Activated T-cell treated with anti-CD3 and anti-CD28 coated beads, Interleukin-2, amount 50 U/mL, for 24 hours (primary cell): ENCODE measurements at places on chromosomes 7 and 10.

DNA sequence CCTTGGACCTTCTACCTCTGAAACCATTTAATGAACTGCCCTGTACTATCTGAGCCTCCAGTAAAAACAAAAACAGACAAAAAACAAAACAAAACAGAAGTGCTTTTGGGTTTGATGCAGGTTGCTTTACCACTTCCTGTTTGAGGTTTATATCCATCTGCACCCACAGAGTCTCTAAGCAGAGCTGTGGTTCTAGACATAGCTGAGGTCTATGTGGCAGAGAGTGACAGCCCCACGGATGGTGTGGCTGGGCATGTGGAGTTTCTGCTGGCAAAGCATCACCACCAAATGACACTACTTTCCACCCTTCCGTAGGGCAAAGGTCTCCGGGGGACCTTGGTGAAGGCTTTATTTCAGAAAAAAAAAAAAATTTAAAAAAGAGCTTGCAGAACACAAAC, 754.2 kb downstream of the GRID1 start:
- DNase-seq: no peak
- peaks cover 56% of the 10 kb centered on the region for H3K4me1 ChIP-seq
- no peak overlapping the region for H3K4me3 ChIP-seq
- peak overlapping the region; percentile 16 for H3K27ac ChIP-seq
- H3K36me3 ChIP-seq: no peaks in the 10 kb centered on the region

DNA sequence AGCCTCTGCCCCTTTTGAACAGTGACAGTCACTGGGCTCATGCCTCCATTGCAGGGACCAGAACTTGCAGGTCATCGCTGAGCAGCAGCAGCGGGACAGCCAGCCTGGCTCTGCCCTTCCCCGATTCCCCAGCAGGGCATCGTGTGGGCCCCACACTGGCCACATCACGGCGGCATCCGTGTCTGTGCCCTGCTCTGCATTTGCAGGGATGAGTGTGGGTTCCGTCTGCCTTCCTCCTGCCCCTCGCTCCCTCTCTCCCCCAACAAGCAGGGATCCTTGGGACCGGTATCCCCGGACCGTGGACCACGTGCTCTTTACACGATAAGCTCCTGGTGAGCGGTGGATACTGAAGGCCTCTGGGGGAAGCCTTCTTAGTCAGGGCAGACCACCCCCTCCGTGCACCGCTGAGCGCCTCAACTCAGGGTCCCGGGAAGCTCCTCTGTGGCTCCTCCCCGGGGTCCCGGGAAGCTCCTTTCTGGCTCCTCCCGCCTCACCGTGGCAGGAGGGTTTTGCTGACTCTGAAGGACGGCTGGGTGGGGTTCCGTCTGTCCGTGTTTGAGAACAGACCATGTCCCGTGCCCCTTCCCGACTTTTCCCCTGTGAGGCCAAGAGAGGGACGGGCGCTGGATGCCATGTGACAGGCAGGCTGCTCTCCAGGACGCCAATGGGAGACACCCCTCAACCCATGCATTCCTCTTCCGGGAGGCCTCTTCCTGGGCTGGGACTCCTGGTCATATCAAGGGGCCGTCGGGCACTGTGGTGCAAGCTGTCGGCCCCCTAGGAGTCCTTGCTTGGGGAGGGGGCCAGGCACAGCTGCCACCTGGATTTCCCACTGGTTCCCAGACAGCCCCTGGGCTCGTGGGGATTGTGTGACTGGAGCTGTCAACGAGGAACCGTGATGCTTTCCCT, 23.5 kb upstream of the NKX6-2 start:
- no peaks in the 10 kb centered on the region for H3K27me3 ChIP-seq
- H3K4me1 ChIP-seq: no peaks in the 10 kb centered on the region
- DNase-seq: no peak

DNA sequence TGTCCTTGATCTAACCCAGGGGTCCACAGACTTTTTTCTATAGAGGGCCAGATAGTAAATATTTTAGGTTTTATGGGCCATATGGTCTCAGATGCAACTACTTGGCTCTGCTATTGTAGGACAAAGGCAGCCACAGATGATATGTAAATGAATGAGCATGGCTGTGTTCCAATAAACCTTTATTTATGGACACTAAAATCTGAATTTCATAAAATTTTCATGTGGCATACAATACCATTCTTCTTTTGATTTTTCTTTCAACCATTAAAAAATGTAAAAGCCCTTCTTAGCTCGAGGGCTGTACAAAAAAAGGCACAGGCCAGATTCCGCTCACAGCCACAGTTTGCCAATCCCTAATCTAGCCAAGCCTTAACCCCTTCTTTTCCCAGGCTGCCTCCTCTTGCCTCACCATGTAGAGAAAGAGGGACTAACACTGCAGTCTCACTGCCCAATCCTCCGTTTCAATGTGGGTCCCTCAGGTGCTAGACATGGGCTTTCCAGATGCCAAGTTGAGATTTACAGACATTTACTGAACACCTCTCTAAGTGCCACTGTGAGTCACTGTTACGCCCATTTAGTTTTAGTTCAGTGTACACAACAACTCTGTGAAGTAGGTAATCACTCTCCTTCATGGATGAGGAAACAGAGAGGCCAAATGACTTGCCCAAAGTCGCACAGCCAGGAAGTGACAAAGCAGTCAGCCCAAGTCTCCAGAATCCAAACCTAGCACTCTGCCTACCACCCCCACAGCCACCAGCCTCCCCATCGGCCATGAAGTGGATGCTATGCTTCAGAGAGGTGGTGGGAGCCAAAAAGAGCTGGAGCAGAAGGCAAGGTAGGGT, 132.6 kb upstream of the PDLIM1 start:
- no peak overlapping the region for H3K4me3 ChIP-seq
- no peaks in the 10 kb centered on the region for H3K27me3 ChIP-seq

DNA sequence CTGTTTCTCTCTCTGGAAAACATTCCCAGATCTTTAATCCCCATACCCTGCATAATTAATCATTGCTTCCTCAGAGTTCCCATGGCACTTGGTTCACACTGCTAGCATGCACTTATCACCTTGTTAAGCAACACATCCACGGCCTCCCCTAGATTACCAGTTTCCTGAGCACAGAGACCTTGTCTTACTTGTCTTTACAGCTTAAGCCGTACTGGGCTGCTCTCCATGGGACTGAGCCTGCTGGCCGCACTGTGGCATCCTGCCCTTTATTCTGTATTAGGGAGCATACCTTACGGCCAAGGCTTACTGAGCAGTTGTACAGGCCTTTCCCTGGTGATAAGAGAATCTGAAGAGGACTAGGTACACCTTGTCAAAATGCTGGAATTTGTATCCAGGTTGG, 190.2 kb downstream of the REEP3 start:
- peaks cover 32% of the 10 kb centered on the region for H3K4me1 ChIP-seq
- H3K36me3 ChIP-seq: no peaks in the 10 kb centered on the region
- DNase-seq: no peak

GRCh38 chr7:142516038-142516501, 233.2 kb upstream of the PRSS1 start:
- H3K36me3 ChIP-seq: no peaks in the 10 kb centered on the region
- peaks cover 39% of the 10 kb centered on the region for H3K4me1 ChIP-seq
- no peaks in the 10 kb centered on the region for H3K27me3 ChIP-seq
- no peak for DNase-seq
- no peak overlapping the region for H3K27ac ChIP-seq

- no peak for DNase-seq
- no peaks in the 10 kb centered on the region for H3K27me3 ChIP-seq
- peaks cover 34% of the 10 kb centered on the region for H3K4me1 ChIP-seq
- no peak overlapping the region for H3K4me3 ChIP-seq
- H3K36me3 ChIP-seq: no peaks in the 10 kb centered on the region
- H3K27ac ChIP-seq: no peak overlapping the region
Measured at GRCh38 chr7:5553298-5553877, 129.8 kb upstream of the TNRC18 start.

DNA sequence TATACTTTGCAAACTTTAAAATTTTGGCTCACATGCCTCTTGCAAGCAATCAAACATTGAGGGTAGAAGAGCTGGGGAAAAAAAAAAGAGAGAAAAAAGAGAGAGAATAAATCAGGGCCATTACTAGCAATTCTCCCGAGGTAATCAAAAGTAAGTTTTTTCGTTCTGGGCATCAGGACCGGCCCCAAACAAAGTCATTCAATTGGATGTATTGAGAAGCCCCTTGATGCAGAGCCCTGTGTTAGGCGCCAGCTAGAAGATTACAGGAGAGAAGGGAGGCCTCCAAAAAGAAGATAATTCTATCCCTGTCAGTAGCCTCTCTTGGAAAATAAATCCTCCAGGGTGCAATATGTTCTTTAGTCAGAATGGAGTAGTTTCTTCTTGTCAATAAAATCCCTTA, 2.2 kb upstream of the CTNNA3 start:
- no peaks in the 10 kb centered on the region for H3K36me3 ChIP-seq
- H3K27ac ChIP-seq: no peak overlapping the region
- H3K4me1 ChIP-seq: peaks cover 4% of the 10 kb centered on the region
- no peak for DNase-seq
- no peak overlapping the region for H3K4me3 ChIP-seq

GRCh38 chr10:130961506-130962239, 349.8 kb downstream of the TCERG1L start:
- H3K27me3 ChIP-seq: no peaks in the 10 kb centered on the region
- no peak for DNase-seq
- H3K4me3 ChIP-seq: no peak overlapping the region
- no peaks in the 10 kb centered on the region for H3K4me1 ChIP-seq

- H3K27ac ChIP-seq: no peak overlapping the region
- H3K4me1 ChIP-seq: no peaks in the 10 kb centered on the region
- H3K4me3 ChIP-seq: no peak overlapping the region
Measured at GRCh38 chr7:51521694-51522312, 205.2 kb upstream of the COBL start.

GRCh38 chr10:17216901-17217395, 11.1 kb upstream of the VIM start:
- H3K36me3 ChIP-seq: peaks cover 2% of the 10 kb centered on the region
- H3K27me3 ChIP-seq: no peaks in the 10 kb centered on the region
- no peak for DNase-seq
- peak overlapping the region; percentile 92 for H3K27ac ChIP-seq
- H3K4me3 ChIP-seq: no peak overlapping the region

- H3K4me3 ChIP-seq: no peak overlapping the region
- no peaks in the 10 kb centered on the region for H3K36me3 ChIP-seq
- H3K27me3 ChIP-seq: peaks cover under 1% of the 10 kb centered on the region
- no peaks in the 10 kb centered on the region for H3K4me1 ChIP-seq
Measured at GRCh38 chr7:28615091-28615490, 202.8 kb downstream of the CREB5 start.

DNA sequence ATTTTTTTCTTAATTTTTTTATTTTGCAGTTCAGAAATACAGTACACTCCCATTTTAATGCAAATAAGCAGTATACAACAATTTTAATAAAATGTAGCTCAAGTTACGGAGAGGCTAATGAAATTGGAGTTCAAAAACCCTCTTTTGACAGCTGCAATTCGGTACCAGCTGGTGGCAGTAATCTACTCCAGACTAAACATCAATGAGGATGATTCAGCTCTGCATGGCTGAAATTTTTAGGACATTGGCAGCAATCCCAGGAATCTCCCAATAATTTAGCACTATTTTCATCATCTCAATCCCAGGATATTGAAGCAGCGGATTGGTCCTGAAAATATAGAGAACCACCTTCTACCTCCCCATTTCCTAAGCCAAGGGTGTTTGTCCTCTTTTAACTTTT, 278.8 kb downstream of the CACNA2D1 start:
- no peak for DNase-seq
- no peak overlapping the region for H3K4me3 ChIP-seq
- H3K27ac ChIP-seq: no peak overlapping the region
- no peaks in the 10 kb centered on the region for H3K4me1 ChIP-seq

GRCh38 chr10:69073736-69074364, 14.1 kb upstream of the SRGN start:
- H3K36me3 ChIP-seq: no peaks in the 10 kb centered on the region
- DNase-seq: no peak
- no peak overlapping the region for H3K27ac ChIP-seq
- H3K4me3 ChIP-seq: no peak overlapping the region
- peaks cover 11% of the 10 kb centered on the region for H3K4me1 ChIP-seq

DNA sequence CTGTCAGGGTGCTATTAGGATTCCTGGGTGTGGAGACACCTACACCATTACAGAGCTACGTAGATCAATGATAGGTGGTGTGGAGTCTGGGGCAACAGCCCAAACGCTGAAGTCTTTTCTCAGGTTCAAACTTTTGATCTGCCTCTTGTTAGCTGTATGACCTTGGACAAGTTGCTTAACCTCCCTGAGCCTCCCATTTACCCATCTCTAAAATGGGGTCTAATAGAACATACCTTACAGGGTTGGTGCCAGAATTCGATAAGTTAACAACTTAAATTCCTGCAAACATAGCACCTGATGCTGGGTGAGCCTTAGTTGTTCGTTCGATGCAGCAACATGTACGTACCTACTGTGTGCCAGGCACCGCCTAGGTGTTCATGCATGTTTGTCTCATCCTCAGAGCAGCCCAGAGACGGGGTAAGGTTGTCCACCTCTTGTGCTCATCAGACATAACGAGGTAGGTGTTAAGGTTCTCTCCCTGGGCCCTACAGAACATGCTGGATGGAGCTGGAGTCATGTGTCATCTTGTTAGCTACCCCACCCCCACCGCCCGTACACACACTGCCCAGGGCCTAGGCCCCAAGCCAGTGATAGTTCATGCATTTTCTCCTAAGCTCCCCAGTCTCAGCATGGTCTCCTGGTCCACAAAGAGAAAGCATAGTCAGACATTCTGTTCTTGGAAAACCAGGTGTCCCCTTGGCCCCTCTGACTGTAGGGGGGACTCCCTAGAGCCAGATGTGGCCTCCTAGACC, 41.0 kb upstream of the SLC29A3 start:
- no peaks in the 10 kb centered on the region for H3K4me1 ChIP-seq
- no peak overlapping the region for H3K27ac ChIP-seq
- no peaks in the 10 kb centered on the region for H3K27me3 ChIP-seq
- no peak for DNase-seq

DNA sequence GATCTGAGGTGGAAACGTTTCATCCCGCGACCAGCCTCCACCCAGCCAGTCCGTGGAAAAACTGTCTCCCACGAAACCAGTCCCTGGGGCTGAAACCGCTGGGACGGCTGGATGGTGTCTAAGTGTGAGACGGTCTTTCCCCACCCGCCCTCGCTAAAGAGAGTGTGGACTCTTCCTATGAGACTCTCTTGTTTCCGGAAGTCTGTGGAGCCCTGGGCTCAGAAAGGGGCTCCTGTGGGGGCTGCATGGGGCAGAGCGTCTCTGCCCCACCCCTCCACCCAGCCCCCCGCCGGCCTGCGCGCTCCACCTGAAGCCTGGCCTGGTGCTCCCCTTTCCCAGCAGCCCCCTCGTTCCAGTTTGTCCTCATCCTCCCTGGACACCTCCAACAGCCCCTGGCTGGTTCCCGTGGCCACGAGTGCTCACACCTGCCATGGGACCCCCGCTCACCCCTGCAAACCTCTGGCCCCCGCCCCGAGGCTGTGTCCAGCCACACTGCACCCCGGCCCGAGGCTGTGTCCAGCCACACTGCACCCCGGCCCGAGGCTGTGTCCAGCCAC, 28.7 kb downstream of the CFAP46 start:
- no peak overlapping the region for H3K27ac ChIP-seq
- no peaks in the 10 kb centered on the region for H3K36me3 ChIP-seq
- no peaks in the 10 kb centered on the region for H3K27me3 ChIP-seq
- no peak for DNase-seq
- H3K4me3 ChIP-seq: no peak overlapping the region

GRCh38 chr7:23074443-23075261, 30.9 kb upstream of the KLHL7 start:
- no peak for DNase-seq
- no peaks in the 10 kb centered on the region for H3K36me3 ChIP-seq
- H3K4me1 ChIP-seq: no peaks in the 10 kb centered on the region
- peaks cover 9% of the 10 kb centered on the region for H3K27me3 ChIP-seq
